ENCODE measurements at places on chromosomes 11 and 22.

- peak; percentile 88 for DNase-seq
Measured at GRCh38 chr11:3109921-3110706, 52.9 kb upstream of the CARS1 start.

- no peak for DNase-seq
Measured at GRCh38 chr11:27869701-27870100, 169.4 kb upstream of the BDNF start.

DNA sequence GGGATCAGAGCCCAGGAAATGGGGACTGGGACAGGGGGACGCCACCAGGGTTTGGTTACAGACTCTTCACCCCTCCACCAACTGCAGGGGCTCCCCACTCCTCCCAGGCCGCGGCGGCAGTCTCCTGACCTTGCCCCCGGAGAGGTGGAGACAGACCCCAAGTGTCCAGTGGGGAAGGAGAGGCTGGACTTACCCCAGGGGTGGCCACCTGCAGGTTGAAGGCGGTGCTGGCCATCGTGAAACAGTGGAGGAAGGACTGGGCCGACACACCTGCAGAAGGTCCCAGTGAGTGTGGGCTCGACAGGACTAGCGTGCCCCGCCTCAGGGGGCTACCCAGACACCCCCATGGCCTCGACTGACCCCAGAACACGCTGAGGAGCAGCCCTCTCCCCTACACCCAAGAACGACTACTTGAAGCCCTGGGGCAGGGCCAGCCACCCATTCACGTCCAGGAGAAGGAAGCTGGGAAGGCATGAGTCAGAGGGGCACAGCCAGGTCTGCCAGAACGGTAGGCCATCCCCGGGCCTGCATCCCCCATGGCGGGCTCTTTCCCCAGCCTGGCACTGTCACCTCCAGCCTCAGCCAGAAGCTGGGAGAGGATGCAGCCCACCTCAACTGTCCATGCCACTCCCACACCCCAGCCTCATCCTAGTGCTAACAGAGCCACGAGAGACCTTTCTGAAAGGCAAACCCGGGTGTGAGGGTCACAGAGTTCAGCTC, 2.3 kb downstream of the GATD1 start:
- DNase-seq, result no peak

- no peak for DNase-seq
Measured at GRCh38 chr11:87423161-87423560, 385.4 kb downstream of the TMEM135 start.

DNA sequence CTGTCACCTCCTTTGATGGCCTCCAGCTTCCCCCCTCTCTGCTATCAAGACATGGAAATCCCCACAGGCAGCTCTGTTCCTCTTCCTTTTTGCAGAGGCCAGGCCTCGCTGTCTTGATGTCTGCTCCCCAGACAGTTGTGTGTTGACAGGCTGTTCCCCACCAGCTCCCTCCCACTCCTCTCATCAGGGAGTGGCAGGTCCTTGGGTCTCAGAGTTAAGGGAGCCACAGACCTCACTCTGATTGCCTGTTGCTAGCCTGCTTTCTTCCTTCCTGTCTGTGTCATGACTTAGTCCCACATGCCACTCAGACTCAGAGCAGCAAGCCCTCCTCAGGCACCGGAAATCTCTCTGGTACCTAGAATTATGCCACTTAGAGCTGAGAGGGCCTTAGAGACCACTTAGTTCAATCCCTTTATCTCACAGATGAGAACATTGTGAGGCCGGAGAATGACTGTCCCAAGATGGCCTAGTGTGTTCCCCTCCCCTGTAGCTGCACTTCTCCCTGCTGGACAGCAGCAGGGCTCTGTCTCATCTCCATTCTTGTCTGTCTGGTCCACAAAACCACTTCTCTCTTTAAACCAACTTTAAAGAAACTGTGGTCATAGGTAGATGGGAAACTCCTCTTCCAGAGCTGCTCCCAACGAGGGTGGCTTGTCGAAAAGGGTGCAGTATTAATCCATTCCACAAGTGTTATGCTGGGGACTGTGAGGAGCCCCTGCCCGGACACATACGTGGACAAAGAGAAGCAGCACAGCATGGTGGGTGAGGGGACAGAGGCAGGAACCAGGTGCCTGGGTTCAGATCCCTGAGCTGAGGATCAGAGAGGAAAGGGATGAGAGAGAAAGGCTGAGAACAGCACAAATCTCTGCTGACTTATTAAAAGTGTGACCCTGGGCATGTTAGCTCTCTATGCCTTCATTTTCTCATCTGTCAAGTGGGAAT, 4.2 kb downstream of the AMPD3 start:
- no peak for DNase-seq

DNA sequence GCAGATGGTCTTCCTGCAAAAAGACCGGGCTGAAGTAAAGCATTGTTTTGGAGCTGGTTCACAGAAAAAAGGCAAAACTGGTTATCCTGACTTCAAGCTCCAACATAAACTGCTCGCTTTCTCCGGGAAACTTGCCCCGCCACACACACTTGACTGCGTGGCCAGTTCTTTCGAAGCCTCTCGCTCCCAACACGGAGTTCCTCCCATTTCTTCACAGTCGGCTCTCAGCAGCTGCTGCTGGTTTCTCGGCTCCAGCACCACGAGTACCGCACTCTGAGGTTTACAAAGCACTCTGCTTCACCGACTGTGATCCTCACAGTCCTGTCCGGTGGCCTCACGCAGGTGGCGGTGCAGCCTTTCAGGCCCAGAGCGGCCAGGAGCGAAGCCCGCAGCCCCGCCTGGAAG, 264 bp downstream of the CHEK1 start:
- DNase-seq, result no peak

GRCh38 chr11:132874638-132875037, 657.7 kb downstream of the OPCML start:
- no peak for DNase-seq

- no peak for DNase-seq
Measured at GRCh38 chr22:46173152-46173551, 22.8 kb downstream of the PPARA start.

DNA sequence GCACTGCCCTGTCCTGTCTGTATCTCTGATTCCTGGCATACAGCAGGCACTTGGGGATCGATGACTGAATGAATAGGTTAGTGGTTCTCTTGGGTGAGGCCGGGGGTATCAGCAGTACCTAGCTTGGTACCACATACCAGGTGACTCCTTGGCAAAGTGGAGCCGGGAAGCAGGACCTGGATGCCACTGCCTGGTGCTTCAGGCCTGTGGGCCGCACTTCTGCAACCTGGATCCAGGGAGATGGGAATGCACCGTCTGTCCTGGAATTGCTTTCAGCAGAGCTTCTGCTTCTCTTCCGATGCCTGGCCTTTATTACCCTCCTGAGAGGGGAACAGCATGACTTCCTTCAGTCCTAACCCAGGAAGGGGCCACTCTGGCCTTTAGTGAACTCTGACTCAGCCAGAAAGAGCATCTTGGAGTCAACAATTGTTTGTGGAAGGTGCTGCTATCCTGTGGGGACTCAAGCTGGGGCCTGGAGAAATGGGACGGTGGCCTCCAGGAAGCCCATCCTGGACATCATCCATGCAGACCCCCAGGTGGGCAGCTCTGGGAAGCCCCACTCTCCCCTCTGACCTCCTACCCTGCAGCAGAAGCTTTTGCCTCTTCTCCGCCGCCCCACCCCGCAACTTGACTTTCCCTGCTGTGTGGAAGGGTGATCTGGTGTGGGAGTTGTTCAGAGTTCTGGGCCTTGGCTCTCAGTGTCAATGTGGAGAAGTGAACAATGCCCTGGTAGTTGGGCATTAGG, 5.1 kb downstream of the CD82 start:
- no peak for DNase-seq

DNA sequence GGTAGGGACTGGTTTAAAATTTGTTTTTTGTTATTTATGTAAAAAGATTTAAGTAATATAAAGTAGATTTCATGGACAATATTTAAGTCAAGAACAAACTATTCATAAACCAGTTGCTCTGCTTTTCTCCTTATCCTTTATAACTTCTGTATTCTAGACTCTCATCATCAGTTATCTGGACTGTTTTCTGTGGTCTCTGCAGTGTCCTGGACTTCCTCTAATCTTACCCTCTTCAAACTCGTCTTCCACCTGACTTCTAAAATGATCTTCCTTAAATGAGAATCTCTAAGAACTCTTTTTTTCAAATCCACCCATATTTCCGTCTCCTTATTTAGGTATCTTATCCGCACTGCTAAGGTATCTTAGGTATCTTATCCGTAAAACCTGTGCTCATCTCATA, 8.1 kb downstream of the RRM1 start:
- DNase-seq, result no peak

DNA sequence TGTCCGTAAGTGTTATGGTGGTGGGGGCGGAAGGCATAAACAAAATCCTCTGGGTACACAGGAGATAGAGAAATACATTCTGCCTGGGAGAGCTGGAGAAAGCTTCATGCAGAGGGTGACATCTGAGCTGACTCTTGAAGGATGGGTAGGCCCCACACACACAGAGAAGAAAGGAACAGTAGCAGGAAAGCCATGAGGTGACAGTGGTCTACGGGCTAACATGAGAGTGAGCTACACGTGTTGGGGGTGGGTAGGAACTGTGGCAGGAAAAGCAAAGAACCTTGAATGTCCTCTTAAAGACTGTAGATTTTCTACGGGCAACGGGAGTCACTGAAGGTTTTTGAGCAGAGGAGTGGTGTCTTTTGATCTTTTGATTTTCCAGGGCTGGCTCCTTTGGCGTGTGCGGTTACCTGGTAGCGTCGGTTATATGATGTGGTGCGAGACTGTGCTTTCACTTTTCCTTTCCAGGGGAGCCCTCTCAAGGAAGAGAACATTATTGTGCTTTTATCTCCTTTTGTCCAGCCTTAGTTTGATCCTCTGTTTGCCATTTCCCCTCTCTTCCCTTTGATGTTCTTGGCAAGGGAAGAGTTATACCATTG, 39.7 kb downstream of the ADAMTS8 start:
- no peak for DNase-seq

DNA sequence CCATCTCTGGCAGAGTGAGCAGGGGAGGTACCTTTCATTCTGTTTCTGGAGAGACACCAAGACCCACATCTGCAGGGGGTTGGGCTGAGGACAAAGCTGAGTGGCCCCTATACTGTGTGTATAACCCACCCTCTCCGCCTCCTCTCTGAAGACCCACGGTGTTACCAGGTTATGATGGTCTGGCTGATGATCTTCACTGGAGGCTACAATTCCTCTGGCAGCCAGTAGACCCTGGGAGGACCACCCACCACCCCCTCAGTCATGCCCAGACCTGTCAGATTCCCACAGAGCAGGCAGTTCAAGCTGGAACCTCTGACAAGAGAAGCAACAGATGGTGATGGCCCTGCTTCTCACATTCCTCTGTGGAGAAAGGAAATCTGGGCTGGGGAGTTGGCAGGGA, 11.4 kb upstream of the KCNJ1 start:
- peak; percentile 18 for DNase-seq

- no peak for DNase-seq
Measured at GRCh38 chr11:121238956-121239355, 53.6 kb upstream of the SC5D start.

DNA sequence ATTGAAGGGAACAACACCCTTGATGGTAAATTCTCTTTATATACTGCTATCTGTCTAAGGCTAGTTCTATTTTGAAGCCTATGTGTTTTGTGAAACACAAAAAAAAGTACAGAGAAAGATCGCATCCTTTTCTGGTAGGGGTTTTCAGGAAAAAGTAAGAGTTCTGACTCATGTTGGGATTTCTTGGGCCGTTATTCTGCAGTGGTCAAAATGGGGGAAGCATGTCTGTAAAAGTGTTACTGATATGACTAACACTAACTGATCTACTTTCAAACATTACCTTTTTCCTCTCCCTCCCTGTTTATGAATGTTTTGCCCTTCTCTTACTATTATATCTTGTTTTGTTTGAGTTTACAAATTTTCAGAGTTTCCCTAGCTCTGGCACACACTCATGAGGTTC, 53.9 kb downstream of the CTNND1 start:
- no peak for DNase-seq

DNA sequence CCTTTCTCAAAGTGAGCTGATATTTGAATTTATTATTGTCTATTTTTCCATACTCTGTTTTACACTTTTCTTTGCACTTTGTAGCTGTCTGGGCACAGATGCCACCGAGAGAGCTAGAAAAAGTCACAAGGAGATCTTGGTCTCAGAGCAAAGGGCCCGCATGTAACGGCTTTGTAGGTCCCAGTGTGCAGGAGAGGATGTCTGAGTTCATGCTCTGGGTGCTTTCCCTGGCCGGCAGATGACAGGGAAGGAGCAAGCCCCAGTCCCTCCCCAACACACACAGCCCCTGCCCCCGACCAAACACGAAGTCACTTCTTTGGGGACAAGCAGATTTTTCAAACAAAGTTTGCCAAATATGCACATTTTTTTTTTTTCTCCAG, 55.8 kb downstream of the SMIM38 start:
- peak; percentile 43 for DNase-seq

- no peak for DNase-seq
Measured at GRCh38 chr11:117492578-117493251, 165.1 kb downstream of the CEP164 start.

DNA sequence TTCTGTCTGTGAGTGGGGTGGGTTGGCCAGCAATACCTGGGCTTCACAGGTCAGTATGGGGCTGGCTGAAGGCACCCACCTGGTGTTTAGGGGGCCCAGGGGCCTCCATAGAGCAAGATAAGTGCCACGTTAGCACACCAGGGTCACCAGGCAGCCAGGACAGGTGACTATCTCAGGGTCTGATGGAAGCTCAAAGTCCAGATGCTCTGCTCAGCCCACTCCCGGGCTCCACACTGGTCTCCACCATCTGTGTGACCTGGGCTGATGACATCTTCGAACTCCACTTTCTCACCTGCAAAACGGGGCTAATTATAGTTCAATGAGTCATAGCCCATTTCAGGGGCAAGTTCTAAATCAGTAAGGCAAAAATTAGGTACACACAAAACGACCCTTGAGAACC, 39.4 kb upstream of the PRDM11 start:
- DNase-seq, result no peak

GRCh38 chr11:44851496-44851895, 99.2 kb downstream of the TP53I11 start:
- no peak for DNase-seq

DNA sequence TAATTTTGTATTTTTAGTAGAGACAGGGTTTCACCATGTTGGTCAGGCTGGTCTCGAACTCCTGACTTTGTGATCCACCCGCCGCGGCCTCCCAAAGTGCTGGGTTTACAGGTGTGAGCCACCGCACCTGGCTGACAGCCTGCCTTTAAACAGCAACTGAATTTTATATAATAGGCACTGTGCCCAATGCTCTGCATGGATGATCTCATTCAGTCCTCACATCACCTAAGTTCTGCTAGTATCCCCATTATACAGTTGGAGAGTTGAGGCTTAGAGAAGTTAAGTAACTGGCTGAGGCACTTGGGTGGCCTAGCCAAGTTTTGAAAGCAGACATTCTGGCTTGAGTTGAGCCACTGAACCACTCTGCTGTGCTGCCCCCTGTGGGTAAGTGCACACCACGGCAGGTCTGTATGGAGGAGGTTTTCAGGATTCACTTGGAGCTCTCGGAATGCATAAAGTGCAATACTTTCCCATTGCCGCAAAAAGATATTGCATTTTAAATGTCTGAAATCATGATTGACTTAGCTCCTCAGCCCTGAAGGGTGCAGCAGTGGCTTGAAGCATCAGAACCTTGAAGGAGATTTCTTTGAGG, 112.4 kb downstream of the LDLRAD3 start:
- DNase-seq, result no peak

DNA sequence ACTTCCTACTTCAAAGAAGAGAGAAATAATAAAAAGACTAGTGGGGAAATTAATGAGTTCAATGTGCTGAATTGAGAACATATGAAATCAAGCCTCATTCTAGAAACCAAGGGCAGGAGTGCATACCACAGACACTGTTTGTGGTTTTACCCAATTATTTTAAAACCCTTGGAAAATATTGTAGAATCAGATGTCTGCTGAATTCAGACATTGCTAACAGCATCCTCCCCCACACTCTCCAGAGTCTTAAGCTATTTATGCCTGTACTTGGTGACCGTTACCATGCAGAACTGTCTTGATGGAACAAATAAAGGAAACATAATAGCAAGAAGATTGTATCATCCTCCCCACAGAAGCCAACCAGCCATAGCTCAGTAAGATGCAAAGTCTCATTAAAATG, 850.1 kb downstream of the NTM start:
- no peak for DNase-seq

Measured in mesenteric fat pad (tissue), 1 donor.